ENCODE measurements at places on chromosomes 1 and 21.

DNA sequence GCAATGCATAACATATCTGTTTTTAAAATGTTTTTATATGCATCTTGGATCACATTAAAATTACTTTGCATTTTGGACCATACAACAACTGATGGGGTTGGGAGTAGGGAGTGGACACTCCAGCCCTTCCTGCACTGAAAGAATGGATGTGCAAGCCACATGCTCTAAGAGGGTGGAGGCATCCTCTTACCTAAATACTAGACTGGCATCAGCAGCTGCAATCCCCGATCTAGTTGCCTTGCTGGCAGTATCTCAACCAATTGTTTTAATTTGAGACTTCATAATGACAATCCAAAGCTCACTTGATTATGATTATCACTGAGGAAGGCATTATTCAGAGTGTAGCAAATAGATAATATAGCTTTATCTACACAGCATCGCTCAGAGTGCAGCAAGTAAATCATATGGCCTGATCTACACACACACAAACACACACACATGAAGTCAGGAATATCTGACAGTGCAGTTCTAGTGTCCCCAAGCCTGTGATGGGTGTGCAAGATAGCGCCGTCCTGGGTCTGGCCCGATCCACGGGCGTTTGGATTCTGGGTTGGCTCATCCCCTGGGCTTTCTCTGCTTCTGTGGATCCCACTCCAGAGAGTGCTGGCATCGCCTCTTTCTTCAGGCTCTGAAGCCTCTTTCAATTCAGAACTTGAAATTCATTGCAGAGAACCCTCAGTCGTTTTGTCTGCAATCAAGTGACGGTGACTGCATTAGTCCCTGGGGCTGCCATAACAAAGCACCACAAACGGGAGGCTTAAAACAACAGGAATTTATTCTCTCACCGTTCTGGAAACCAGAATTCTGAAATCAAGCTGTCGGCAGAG, 181.3 kb downstream of the ETS2 start:
- DNase-seq: no peak

GRCh38 chr1:204449678-204450280, 38.2 kb upstream of the PPP1R15B start:
- DNase-seq: no peak

- DNase-seq: no peak
Observed at GRCh38 chr1:43987159-43987902, 4.1 kb upstream of the CCDC24 start.

GRCh38 chr1:229869240-229869639, 197.8 kb upstream of the GALNT2 start:
- no peak for DNase-seq

GRCh38 chr1:200780545-200781369, 42.1 kb downstream of the CAMSAP2 start:
- no peak for DNase-seq

GRCh38 chr1:221778125-221778524, 36.2 kb upstream of the DUSP10 start:
- no peak for DNase-seq

DNA sequence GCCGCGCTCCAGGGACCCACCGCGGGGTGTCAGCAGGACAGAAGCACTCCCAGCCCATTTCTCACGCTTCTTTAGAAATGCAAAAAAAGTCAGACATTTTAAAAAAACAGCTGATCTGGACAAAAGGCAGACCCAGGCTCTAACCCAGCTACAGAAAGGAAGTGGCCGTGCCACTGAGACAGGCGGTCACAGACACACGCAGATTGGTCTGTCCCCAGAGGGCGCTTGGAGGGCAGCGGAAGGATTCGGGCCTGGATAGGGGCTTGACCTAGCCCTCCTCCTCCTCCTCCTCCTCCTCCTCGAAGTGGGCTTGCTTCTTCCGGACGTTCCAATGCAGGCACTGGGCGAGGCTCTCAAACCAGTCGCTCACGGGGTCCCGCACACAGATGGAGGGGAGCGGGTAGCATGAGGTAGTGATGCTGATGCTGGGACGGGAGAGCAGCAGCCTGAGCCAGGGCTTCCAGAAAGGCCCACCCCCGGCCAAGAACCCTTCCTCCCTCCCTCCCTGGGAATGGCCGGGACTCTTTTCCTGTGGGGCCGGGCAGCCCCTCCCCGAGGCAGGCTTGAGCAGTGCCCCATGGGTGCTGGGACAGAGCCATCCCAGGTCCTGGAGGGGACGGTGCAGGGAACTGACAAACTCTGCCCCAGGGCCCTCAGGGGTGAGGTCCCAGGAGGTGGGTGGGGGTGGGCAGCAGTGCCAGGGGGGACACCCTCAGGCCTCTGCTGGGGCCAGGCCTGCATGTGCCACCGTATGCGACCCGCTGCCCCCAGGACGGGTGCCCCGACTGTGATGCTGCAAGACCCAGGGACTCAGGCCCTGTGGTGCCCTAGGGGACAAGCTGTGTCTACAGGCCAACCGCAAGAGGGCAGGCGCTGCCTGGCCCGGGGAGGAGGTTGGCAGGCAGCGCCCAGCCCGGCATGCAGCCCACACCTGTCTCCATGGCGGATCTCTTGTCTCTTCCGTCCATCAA, 25.3 kb downstream of the NADK start:
- no peak for DNase-seq

GRCh38 chr1:114458237-114458777, 52.7 kb downstream of the TRIM33 start:
- DNase-seq: no peak

DNA sequence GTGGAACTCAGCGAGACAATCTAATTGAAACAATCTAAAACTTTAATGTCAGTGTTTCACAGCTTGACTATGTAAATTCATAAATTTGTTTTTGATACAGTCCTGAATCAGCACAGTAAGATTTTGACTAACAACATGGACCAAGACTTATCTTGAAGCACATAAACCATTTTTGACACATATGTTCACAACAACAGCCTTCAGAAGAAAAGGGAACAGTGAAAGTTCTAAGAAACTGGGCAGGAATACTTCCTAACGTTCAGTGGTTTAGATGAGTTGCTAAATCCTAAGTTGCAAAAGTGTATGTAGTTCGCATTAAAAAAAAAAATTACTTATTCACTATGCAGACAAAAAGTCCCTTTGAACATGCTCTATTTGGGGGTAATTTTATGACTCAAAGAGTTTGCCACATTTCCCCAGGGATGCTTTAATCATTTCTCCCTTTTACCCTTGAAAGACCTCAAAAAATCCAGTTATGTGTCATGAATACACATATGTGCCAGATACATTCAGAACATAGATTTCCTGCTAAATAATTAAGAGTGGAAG, 120.2 kb downstream of the MRPL39 start:
- DNase-seq: no peak

GRCh38 chr1:241702442-241703373, 50.6 kb downstream of the WDR64 start:
- no peak for DNase-seq

DNA sequence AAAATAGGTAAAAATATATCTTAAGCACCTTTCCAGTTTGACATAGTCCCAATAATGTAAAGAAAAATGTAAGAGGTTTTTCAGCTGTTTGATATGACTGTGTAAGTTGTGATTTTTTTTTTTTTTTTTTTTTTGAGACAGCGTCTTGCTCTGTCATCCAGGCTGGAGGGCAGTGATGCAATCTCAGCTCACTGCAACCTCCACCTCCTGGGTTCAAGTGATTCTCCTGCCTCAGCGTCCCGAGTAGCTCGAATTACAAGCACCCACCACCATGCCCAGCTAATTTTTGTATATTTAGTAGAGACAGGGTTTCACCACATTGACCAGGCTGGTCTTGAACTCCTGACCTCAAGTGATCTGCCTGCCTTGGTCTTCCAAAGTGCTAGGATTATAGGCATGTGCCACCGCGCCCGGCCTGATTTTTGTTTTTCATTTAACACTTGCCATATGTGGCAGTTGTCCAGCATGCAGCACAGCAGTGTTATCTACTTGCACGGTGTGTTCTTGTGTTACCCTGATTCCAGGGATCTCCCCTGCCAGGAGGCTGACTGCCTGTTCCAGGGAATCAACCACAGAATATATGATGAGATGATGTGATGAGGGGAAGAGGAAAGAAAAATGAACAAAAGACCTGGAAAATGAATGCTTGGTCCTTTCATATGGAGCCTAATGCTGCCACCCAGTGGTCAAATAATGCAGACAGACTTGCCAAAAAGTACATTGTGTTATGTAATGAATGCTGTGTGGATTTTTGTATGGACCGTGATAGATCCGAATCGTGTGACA, 79.0 kb downstream of the RAVER2 start:
- DNase-seq: peak; percentile 14

- no peak for DNase-seq
Observed at GRCh38 chr1:62530516-62531154, 66.7 kb upstream of the ANGPTL3 start.

DNA sequence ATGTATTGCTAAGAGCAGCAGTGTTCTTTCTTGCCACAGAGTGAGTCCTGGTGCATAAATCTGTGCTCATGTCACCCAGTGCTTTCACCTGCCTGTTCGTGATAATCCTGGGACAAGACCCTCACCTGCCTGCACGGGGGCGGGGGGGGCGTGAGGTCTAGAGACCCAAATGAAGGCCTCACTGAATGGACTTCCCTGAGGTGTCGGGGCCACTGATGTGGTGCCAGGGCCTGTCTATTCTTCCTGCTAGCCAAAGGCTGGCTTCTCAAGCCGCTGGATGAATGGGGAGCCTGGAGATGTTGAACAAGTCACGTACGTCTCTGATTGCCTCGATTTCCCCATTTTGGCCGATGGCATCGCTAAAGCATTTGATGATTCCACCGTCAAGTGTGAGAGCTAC, 118.8 kb upstream of the IRF2BP2 start:
- no peak for DNase-seq

- DNase-seq: no peak
Observed at GRCh38 chr1:215557992-215558626, 9.0 kb upstream of the KCTD3 start.

DNA sequence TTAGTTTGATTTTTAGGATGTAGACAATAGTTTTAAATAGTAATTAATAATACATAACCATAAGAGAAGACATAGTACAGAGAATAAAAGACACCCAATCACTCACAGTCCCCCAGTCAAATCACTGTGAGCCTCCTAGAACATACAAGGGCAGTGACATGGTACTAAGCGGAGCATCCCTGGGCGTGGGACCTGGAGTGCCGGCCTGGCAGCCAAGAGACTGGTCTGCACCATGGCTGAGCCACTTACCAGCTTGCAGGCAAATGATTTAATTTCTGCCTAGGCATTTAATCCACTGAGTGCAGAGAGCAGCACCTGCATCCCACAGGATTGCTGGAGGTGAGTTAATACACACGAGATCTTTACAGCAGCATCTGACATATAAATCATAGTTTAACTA, 20.4 kb downstream of the SDHB start:
- no peak for DNase-seq

GRCh38 chr1:236289492-236290131, 7.9 kb upstream of the ERO1B start:
- peak; percentile 84 for DNase-seq

DNA sequence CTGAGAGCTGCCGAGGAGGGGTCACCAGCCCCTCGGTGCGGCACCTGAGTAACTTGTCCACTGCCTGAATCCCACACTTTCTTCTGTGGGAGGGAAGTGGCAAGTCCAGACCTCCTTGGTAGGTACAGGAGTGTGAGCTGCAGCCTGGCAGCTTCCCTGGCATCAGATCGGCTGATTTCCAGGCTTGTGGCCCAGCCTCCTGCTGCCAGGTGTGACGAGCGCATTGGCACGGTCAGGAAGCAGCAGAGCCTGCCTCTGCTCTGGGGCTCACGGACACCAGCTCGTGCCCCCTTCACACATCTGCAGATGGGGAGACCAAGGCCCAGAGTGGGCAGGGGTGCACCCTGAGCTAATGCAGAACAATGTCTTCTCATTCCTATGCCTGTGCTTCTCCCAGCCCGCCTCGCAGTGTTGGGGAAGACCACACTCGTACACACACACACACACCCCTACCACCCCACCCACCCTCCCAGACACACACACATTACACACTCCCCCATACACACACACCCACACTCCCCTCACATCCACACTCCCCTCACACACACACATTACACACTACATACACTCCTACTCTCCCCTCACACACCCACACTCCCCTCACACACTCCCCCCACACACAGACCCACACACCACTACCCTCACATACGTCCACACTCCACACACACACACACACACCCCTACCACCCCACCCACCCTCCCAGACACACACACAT, 33.1 kb upstream of the SELENON start:
- no peak for DNase-seq

GRCh38 chr21:25215698-25216384, 391.4 kb downstream of the MRPL39 start:
- no peak for DNase-seq

- no peak for DNase-seq
Observed at GRCh38 chr1:32455958-32456357, 8.9 kb upstream of the ZBTB8B start.

- no peak for DNase-seq
Observed at GRCh38 chr21:16492892-16493291, 763.1 kb downstream of the USP25 start.

DNA sequence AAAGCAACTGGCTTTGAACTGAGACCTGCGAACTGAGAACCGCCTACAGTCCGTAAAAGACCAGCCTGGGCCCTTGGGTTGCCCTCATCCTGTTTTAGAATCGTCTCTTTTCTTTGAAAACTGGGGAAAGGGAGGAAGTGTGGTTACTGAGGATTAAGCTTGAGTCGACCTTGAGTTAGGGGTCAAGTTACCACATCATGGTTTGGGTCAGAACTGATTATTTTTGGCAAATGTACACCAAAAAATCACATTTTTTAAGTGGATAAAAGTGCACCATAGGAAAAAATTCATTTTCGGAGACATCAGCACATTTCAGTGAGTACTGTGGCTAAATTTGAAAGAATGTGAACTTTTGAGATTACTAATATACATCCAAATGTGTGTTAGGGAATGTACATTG, 76.9 kb upstream of the KAZN start:
- DNase-seq: no peak

DNA sequence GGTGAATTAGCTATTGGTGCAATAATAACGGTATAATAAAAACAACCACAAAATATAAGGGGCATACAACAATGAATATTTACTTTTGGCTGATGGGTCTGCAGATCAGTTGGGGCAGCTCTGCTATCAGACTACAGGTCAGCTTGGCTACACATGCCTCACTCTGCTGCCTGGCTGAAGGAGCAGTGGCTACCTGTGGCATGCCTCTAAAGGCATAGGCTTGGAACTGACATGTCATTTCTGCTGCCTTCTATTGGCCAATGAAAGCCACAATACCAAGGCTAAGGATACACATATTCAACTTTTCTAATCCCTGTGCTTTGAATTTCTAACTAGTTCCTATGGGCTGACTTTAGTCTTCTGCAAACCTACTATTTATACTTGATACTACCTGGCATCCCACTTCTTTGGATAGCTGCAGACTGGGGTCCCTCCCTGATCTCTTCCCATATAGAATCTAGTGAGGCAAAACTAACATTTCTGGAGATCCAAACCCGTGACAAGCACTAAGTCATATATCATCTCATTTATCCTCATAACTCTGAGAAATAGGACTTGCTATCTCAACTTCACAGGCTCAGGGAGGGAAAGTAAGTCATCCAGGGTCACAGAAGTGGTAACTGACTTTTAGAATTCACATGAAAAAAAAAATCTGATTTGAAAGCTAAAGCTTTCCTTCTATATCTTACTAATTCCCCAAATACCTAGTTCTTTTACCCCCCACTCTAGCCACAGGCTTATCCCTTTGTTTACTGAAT, 19.2 kb upstream of the SYDE2 start:
- no peak for DNase-seq

- DNase-seq: no peak
Observed at GRCh38 chr21:44535963-44536362, 4.0 kb downstream of the KRTAP10-1 start.

- DNase-seq: no peak
Observed at GRCh38 chr1:219088778-219089557, 84.7 kb upstream of the LYPLAL1 start.

GRCh38 chr1:197961933-197962332, 44.8 kb downstream of the LHX9 start:
- DNase-seq: no peak
